ENCODE measurements at places on chromosomes 3 and 15.

DNA sequence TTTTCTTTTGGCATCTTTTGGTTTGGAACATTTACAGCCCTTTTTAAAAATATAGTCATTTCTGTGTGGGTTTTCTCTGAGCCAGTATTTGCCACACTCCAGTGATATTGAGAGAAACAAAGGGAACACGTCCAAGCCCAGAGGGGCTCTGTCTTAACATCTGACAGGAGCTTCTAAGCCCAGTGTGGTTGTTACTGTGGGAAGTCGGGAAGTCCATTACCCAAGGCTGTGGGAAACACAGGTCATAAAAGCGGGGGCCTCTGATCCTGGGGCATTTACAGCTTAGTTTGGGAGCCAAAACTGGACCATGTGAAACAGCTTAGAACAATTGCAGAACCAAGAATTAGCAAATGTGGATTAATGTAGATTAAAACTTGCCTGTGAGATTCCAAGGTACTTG lies 123.0 kb downstream of the PTPRG start:
- DNase-seq, result no peak

GRCh38 chr15:58154769-58155168 lies 16.6 kb downstream of the AQP9 start:
- DNase-seq, result no peak

DNA sequence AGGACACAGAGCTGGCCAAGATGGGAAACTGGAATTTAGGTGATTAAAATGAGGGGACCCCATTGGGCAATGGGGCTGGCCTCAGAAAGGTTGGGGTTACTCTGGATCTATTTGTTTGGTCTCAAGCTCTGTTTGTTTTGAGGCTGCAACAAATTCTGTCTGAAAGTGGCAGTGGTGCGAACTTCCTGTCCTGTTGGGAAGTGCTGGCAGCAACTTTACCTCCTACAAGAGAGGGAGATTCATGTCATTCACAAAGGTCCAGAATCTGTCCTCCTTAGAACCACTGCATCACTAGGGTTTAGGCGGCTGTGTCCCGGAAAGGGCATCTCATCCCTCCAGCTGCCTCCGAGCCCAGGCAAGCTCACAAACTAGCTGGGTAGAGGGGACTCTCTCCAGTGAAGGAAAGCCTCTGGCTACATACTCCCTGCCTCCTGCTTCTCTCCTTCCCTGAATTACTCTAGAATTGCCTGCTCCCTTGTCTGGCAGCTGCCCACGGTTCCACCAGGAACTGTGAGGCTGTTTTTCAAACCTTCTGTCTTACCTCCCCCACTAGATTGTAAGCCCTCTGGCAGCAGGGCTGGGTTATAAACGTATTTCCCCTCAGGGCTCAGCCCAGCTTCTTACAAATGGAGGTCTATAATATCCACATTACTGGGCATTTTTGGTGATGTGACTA lies 23.6 kb downstream of the MEGF11 start:
- no peak for DNase-seq

DNA sequence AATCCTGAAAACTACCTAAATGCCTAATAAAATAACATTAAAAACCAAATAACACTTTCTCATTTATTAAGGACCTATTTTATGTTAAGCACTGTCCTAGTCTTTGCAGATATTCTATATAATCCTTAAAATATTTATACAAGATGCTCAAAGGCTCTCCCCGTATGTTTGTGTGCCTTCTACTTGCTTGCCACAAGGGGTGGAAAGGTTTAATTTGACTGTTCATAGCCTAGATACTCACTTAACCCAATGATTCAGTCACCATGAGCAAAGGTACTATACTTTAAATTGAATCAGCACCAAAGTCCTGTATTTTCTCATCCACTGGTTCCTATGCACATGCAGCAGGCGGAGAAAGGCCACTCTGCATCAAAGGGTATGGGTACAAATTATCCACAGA lies 32.0 kb downstream of the LSAMP start:
- DNase-seq, result no peak

- DNase-seq, result no peak
Measured at GRCh38 chr3:197339841-197340520, 41.6 kb upstream of the DLG1 start.

DNA sequence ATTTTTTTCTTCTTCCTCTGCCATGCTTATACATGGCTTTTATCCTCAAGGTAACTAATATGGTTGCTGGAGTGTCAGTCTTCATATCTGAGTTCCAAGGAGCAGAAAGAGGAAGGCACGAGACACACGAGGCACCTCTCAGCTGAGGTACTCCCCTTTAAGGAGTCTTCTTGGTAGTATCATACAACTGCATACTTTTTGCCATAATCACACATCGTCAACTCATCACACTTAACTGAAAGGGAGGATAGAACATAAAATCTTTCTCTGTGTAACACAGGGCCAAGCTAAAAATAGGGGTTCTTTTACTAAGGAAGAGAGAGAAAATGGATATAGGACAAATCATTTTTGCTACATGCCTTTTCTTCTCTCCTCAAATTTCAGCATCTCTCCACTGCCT lies 104.2 kb downstream of the OXSM start:
- no peak for DNase-seq

GRCh38 chr15:22903961-22904534 lies 65.6 kb downstream of the NIPA2 start:
- peak; percentile 77 for DNase-seq

- DNase-seq, result no peak
Measured at GRCh38 chr3:72641684-72642083, 206.6 kb downstream of the SHQ1 start.

DNA sequence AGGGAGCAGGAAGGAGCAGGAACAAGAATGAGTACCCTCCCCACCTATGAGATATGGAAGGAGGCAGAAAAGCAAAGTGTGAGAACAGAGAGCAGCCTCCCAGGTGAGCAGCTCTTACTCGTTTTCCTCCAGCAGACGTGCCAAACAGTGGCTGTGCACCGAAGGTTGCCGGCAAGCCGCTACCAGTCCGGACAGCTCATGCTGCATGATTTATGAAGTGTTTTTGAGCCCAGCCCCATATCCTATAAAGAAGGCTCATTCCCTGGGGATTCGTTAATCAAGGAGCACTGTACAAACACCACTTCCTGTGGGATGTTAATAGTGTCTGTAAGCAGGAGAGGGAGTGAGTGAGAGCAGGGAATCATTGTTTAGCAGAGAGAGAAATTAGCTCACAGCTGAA lies 118.3 kb upstream of the FOXB1 start:
- DNase-seq, result peak; percentile 90

GRCh38 chr3:118945834-118946233 lies 88.8 kb downstream of the IGSF11 start:
- no peak for DNase-seq

- DNase-seq, result no peak
Measured at GRCh38 chr3:50675179-50676030, 678 bp downstream of the DOCK3 start.

DNA sequence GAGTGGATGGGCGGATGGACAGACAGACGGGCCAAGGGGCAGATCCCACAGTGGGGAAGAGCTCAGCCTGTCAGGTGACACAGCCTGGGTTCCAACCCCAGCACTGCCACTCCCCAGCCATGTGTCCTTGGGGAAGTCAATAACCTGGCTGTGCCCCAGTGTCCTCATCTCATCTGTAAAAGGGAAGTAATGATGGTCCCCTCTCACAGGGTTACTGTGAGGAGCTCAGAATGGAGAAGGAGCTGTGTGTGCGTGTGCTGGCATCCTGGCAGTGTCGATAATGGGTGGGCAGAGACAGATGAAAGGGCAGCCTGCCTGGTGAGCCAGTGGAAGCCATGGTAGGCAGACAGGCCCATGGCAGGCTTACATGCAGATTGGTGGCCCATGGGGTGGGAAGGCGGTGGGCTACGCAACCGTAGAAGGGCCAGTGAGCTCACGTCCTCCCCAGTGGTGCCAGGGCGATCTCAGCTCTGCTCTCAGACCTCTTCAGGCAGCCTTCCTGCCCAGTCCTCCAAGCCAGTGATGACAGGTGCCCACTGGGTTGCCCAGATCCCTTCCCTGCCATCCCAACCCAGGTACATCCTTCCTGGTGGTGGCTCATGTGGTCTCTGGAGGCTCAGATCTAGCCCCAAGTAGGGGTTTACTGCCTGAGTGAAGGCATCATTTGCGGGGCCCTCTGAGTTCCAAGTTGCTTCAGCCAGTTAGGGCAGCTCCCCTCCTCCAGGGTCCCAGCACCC lies 2.3 kb upstream of the DNAJB8 start:
- no peak for DNase-seq

- no peak for DNase-seq
Measured at GRCh38 chr3:21795152-21795837, 44.3 kb upstream of the ZNF385D start.

DNA sequence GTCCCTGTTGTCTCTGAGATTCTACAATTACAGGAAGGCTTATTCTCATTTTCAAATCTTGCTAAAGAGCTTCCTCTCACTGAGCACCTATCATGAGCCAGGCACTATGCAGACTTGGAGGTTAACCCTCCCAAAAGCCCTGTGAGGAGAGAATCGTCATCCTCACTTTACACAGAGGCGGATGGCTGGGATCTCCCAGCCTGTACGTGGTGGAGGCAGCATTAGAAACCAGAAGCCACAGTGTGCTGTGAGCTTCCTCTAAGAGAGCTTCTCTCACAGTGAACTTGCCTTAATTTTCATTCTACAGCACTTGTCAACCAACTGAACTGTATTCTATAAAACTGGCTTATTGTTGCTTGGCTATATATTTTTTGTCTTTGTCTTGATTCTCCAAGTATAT lies 6.1 kb upstream of the DGKG start:
- DNase-seq, result no peak

DNA sequence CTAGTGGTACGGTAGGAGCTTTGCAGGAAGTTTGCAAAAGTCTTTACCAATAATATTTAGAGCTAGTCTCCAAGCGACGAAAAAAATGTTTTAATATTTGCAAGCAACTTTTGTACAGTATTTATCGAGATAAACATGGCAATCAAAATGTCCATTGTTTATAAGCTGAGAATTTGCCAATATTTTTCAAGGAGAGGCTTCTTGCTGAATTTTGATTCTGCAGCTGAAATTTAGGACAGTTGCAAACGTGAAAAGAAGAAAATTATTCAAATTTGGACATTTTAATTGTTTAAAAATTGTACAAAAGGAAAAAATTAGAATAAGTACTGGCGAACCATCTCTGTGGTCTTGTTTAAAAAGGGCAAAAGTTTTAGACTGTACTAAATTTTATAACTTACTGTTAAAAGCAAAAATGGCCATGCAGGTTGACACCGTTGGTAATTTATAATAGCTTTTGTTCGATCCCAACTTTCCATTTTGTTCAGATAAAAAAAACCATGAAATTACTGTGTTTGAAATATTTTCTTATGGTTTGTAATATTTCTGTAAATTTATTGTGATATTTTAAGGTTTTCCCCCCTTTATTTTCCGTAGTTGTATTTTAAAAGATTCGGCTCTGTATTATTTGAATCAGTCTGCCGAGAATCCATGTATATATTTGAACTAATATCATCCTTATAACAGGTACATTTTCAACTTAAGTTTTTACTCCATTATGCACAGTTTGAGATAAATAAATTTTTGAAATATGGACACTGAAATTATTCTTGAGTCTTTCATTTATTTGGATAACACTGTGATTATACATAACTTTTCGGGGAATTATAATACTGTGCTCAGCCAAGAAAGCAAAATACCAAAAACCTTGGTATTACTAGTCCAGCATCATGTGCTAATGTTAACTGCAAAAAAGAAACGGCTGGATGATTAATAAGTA lies 2.2 kb downstream of the SOX2 start:
- no peak for DNase-seq

GRCh38 chr15:56964182-56964581 lies 45.7 kb downstream of the TCF12 start:
- no peak for DNase-seq

- no peak for DNase-seq
Measured at GRCh38 chr3:184491867-184492615, 69.5 kb upstream of the EPHB3 start.

DNA sequence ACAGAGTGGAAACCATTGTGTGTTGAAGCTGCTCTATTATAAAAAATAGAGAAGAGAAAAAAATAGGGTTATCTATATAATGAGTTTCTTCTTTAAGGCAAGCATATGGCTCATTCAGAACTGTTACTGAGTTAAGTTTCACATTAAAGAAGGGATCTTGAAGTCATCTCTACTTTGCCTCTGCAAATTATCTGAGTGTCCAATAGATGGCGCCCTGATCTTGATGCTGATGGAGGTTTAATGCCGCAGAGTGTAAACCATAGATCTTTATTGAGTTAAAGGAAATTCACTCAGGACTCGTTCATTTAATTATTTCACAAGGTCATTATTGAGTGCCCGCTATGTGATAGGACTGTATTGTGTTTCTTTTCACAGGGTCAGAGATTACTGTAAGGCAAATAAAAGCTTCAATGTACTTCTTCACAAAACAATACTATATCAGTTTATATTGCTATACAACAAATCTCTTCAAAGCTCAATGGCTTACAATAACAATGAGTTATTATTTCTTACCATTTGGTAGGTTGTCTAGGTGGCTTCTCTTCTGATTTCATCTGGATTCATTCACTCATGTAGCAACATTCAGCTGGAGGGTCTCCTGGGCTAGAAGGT lies 171.4 kb downstream of the NSUN3 start:
- no peak for DNase-seq

- no peak for DNase-seq
Measured at GRCh38 chr3:188491276-188491687, 337.3 kb downstream of the LPP start.

- peak; percentile 86 for DNase-seq
Measured at GRCh38 chr3:46416125-46416810, 9.2 kb downstream of the CCRL2 start.

- no peak for DNase-seq
Measured at GRCh38 chr15:100373120-100373896, 31.5 kb upstream of the ADAMTS17 start.

GRCh38 chr3:31724651-31725050 lies 191.9 kb downstream of the STT3B start:
- DNase-seq, result no peak

DNA sequence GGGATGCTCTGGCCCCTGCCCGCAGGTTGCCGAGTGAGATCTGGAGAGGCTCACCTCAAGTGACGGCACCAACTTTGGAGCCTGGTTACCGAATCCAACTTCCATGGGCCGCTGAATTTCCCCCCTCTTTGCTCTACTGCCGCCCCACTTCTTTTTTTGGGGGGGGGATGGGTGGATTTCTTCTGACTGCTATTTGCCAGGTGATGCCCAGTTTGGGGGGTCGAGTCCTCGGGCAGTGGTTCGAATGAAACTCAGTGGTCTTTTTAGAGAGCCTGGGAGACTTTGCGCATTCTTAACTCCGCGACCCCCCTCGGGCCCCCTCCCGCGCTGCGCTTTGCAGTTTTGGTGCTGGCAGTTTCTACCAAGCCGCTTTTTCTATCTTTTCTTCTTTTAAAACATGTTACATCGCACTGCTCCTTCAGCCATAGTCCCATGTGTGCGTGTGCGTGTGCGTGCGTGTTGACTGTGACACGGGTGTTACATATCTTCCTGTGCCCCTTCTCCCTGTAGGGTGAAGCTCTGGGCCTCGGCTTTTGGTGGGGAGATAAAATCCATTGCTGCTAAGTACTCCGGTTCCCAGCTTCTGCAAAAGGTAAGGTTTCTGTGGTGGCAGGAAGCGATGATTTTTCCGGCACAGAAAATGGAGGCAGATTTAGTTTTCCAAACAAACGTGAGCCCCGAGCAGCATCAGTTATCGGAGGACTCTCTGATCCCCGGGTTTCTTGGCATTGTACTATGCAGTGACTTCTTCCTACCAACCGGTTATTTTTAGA lies 837 bp downstream of the CACNA2D3 start:
- DNase-seq, result no peak

GRCh38 chr3:180320631-180321030 lies 281.3 kb upstream of the TTC14 start:
- DNase-seq, result no peak

GRCh38 chr3:106552351-106553043 lies 683.7 kb upstream of the CBLB start:
- DNase-seq, result no peak
